Activated CD8-positive, alpha-beta memory T cell treated with anti-CD3 and anti-CD28 coated beads for 1 hour (primary cell): ENCODE measurements at places on chromosomes 13 and 19.
A peak's percentile ranks its signal among the peaks of the same experiment; 100 is the strongest.

DNA sequence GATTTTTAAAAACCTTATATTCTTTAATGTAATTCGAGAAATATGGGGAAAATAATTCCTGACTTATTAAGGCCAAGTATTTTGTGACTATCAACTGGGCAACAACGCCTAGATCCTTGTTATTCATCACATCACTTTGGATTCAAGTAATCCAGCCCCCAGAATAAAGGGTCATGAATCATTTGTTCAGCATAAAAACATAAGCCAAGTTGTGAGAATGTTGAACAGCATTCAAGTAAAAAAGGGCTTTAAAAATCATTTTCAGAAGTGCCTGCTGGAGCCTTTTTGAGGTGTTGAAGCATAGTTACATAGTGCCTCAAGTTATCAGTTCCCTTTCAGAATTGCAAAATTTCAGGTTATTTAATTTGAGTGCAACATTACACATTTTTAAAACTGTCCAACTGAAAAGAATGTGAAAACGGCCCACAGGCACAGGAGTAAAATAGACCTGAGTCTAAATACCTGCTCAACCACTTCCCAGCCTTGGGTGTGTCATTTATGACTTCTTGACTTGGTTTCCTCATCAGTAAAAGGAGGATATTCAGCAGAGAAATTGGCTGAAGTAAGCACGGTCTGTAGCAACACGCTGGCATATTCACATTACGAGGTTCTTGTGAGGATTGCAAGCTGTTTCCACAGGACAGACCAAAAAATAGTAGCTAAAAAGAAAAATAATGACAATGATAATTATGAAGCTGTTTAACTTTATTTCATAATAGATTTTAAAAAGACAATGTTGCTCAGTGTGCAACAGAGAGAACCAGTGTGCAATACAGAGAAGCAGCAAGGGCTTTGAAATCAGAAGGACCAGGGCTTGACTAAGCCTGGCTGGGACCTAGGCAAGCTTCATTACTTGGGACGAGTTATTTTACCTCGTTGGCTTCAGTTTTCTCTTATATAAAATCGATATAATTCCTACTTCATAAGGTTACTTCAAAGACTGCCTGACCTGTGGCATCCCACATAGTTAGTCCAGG is 56.6 kb downstream of the MBNL2 start:
- DNase-seq: no peak

- DNase-seq: peak; percentile 59
These were observed 9.4 kb downstream of the OCEL1 start for GRCh38 chr19:17235300-17235970.

GRCh38 chr13:95642999-95643398 is 1.5 kb downstream of the DZIP1 start:
- no peak for DNase-seq

- no peak for DNase-seq
These were observed 467.7 kb upstream of the NBEA start for GRCh38 chr13:34474187-34474868.

DNA sequence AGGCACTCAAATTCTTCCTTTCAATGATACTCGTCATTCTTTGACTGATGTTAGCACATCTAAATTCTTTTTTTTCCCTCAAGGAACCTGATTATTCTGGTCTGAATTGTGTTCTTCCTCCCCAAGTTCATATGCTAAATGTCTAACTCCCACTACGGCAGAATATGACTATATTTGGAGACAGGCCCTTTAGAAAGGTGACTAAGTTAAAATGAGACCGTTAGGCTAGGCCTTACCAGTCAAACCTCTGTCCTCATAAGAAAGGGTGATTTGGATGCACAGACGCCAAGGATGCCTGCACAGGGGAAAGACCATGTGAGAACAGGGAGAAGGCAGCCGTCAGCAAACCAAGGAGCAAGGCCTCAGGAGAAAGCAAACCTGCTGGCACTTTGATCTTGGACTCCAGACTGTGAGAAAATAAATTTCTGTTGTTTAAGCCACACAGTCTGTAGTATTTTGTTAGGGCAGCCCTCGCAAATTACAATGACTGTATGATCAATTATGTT is 13.1 kb upstream of the FOXO1 start:
- no peak for DNase-seq

DNA sequence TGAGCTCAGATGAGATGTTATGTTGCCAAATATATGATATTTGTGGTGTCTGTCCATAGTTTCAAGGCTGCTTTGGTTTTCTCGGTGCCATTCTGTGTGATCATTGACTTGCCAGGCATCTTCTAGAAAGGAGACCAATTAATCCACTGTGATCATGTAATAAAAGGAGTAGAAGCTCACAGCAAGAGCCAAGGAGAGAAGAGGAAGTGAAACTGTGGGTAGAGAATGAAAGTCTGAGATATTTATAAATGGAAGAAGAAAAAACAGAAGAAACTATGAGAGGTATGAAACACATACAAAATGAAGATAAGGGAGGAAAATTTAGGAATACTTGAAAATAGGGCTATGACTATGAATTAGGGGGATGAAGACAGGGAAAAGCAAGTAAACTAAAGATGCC is 11.1 kb upstream of the ZNF613 start:
- no peak for DNase-seq

DNA sequence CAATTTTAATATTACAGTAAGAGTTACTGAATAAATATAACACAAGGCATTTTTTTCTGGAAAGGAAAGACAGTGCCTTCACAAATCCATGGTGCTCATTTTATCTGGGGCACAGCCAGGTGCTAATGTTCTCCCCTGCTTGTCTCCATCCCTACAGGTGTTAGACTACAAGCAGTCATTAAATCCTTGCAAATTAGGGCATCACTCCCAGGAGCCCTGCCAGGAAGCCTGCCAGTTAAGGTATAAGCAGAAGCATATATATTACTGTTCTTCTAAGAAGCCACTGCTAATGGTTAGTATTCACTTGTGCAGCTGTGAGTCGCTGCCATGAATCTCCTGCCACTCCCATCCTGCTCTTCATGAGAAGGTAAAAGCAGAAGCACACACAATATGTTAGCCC is 149.7 kb downstream of the OXGR1 start:
- no peak for DNase-seq

GRCh38 chr19:18475762-18476331 is 37.9 kb upstream of the ISYNA1 start:
- no peak for DNase-seq

- DNase-seq: peak; percentile 69
These were observed 4.9 kb upstream of the TNFSF14 start for GRCh38 chr19:6674868-6675305.

DNA sequence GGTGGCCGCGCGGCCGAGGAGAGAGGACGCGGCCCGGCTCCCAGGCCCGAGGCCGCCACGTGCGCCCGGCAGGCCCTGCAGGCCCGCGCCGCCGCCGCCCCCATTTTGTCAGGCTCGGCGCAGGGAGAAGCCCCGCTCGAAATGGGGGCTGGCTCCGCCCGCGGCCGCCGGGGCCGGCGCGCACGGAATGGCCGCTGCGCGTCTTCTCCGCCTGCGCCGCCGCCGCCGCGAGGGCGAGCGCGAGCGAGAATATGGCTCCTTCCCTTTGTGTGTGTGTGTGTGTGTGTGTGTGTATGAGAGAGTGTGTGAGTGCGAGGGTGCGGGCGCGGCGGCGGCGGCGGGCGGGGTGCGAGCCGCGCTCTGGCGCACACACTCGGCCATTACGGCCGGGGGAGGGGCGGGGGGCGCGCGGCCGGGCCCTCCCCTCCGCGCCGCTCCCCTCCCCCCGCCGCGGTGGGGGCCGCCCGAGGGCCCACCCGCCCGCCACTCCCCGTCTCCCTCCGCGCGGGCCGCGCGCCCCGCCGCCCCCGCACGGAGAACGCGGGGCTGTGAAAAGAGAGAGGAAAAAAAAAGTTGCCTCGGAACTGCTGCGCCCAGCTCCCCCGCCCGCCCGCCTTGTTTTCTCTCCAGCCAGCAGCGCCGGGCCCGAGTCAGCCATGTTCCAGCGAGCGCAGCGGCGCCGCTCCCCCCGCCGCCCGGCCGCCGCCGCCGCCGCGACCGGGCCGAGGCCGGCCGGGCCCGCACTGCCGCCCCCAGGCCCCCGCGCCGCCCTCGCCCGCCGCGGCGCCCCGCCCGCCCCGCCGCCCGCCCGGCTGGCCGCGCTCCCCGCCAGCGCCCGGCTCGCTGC is 1.0 kb downstream of the HMGB1 start:
- peak; percentile 61 for DNase-seq

DNA sequence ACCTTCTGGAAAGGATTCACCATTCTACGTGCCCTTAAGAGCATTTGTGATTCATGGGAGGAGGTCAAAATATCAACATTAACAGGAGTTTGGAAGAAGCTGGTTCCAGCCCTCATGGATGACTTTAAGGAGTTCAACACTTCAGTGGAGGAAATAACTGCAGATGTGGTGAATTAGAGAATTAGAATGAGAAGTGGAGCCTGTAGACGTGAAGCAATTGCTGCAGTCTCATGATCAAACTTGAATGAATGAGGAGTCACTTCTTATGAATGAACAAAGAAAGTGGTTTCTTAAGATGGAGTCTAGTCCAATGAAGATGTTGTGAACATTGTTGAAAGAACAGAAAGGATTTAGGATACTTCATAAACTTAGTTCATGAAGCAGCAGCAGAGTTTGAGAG is 129.1 kb downstream of the TNFRSF19 start:
- DNase-seq: no peak

- no peak for DNase-seq
These were observed 312.8 kb upstream of the PCDH20 start for GRCh38 chr13:61728471-61728870.

GRCh38 chr19:43934055-43934984 is 762 bp downstream of the ZNF45 start:
- no peak for DNase-seq

DNA sequence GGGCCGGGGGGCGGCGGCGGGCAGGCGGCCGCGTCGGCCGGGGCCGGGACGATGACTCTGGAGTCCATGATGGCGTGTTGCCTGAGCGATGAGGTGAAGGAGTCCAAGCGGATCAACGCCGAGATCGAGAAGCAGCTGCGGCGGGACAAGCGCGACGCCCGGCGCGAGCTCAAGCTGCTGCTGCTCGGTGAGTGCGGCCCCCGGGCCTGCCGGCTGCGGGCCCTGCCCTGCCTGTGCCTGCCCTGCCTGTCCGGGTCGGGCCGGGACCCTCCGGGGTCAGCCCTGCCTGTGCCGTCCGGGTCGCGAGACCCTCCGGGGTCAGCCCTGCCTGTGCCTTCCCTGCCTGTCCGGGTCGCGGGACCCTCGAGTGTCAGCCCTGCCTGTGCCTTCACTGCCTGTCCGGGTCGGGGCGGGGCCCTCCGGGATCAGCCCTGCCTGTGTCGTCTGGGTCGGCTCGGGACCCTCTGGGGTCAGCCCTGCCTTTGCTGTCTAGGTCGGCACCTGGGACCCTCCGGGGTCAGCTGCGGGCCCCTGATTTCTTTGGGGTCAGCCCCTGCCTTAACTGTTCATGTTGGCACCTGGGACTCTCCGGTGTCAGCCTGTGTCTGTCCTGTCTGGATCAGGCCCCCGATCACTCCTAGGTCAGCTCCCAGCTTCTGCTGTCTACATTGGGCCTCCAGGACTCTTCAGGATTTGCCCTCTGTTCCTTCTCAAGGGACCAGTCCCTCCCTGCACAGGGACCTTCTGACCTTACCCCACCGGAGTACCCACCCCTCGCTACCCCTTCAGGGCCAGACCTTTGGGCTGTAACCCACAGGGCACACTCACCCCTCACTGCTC is 659 bp downstream of the GNA11 start:
- no peak for DNase-seq

DNA sequence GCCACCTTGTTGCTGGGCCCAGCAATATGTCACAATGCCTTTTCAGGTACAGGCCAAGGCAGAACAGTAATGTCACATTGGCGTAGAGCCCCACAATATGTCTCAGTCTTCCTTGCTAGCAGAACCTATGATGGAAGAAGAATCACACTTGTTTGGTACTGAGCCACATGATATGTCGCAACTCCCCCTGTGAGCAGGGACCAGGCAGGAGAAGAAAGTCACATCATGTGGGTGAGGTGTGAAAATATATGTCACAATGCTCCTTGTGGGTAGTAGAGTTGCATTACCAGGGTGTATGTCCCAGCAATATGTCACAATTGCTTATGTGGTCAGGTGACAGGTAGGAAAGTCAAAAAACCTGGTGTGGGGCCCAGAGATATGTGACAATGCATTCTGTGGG is 7.1 kb upstream of the ZNF91 start:
- no peak for DNase-seq

DNA sequence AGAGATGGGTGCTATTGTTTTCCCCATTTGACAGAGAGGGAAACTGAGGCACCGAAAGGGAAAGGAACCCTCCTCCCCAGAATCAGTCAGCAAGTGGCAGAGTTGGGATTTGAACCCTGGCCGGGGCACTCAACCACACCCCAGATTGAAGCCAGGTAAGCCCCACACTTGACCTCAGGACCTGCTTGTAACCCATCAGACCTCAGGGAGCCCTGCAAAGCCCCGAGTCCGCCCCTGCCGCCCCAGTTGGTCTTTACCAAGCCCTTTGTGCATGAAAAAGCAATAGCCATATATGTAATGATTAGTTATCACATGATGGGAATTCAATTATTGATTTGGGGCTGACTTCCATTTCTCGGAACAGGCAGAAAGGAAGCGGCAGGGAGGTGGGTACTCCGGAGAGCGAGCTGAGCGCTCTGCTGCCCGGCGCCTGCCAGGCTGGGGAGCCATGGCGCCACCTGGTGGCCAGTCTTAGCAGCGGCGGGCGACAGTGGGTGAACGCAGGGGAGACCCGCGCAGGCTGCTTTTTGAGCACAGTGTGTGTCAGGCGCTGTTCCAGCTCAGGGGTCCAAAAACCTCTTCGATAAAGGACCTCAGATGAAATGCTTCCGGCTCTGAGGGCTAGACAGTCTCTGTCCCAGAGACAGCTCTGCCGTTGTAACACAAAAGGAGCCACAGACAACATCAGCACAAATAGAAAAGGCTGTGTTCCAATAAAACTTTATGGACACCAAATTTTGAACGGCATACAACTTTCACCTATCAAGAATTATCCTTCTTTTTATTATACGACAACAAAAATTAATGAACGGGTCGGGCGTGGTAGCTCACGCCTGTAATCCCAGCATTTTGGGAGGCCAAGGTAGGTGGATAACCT is 82.9 kb upstream of the CACNA1A start:
- peak; percentile 45 for DNase-seq

GRCh38 chr19:15290166-15290565 is 42.2 kb downstream of the BRD4 start:
- DNase-seq: no peak

GRCh38 chr19:52296400-52296772 is 583 bp upstream of the ZNF480 start:
- DNase-seq: no peak

- DNase-seq: no peak
These were observed 539 bp downstream of the PLD3 start for GRCh38 chr19:40348961-40349507.

- DNase-seq: no peak
These were observed 33.9 kb upstream of the CEACAM8 start for GRCh38 chr19:42628411-42629140.
